ENCODE measurements at places on chromosomes 5 and 9. TPM values are rescaled to one million over a fixed set of nuclear protein-coding genes. Genes with fewer than 3 reads are reported as not detected.
A peak's percentile ranks its signal among the peaks of the same experiment; 100 is the strongest.

- DNase-seq = no peak
These were observed 298.2 kb downstream of the MAN2A1 start for GRCh38 chr5:109987970-109988369.

GRCh38 chr9:126974594-126974993 lies 60.0 kb downstream of the RALGPS1 start:
- DNase-seq = no peak

PLCXD3 gene
- total RNA-seq = under 0.01 TPM

DNA sequence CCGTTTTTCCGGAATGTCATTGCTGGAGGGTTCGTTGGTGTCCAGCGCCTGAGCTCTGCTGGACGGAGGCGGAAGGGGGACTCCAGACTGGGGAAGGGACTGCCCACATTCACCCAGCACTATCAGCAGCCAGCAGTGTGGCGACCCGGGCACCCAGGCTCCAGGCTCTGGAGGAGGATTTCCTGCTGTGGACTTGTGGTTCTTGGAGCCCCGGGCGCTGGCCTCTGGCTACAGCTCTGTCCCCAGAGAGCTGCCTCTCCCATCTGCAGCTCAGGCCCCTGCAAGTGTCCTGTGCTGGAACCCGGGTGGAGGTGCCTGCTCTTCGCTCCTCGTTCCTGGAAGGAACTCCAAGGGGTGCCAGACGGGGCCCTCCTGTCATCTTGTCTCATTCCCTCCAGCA lies 152.6 kb downstream of the RGS3 start:
- DNase-seq = no peak

- DNase-seq = no peak
These were observed 160.0 kb downstream of the C9orf152 start for GRCh38 chr9:110047955-110048402.

- DNase-seq = no peak
These were observed 314.0 kb downstream of the SEMA5A start for GRCh38 chr5:9231842-9232241.

DNA sequence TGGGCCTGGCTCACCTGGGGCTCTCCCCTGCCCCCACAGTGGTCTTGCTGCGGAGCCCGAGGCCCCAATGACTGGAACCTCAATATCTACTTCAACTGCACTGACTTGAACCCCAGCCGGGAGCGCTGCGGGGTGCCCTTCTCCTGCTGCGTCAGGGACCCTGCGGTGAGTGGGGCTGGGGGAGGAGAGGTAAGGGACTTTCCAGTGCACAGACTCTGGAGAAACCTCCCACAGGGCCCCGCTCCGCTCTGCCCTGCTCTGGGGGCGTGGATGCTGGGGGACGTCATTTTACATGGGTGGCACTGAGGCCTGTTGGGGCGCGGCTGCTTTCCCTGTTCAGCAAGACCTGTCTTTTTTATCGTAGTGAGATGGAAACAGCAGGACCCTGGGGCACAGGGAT lies 7.6 kb downstream of the TSPAN17 start:
- no peak for DNase-seq

BHMT2 gene
- total RNA-seq = 0.56 TPM

AK6 gene
- 38.6 TPM for total RNA-seq

- DNase-seq = no peak
These were observed 569.8 kb upstream of the ADAMTS16 start for GRCh38 chr5:4570047-4570995.

AJM1 gene
- total RNA-seq = 0.18 TPM

ADRB2 gene
- total RNA-seq = 3.4 TPM

GRCh38 chr9:32550150-32550561 lies 2.0 kb upstream of the SMIM27 start:
- DNase-seq = peak; percentile 53

PCDHA12 gene
- total RNA-seq = not detected

DNA sequence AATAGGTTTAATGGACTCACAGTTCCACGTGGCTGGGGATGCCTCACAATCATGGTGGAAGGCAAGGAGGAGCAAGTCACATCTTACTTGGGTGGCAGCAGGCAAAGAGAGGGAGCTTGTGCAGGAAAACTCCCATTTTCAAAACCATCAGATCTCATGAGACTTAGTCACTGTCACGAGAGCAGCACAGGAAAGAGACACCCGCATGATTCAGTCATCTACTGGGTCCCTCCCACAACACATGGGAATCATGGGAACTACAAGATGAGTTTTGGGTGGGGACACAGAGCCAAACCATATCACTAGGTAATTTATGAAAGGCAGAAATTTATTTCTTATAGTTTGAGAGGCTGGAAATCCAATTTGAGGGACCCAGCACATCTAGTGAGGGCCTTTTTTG lies 40.0 kb downstream of the MTREX start:
- DNase-seq = peak; percentile 12

- no peak for DNase-seq
These were observed 218.1 kb downstream of the AUH start for GRCh38 chr9:91143642-91144041.

DNA sequence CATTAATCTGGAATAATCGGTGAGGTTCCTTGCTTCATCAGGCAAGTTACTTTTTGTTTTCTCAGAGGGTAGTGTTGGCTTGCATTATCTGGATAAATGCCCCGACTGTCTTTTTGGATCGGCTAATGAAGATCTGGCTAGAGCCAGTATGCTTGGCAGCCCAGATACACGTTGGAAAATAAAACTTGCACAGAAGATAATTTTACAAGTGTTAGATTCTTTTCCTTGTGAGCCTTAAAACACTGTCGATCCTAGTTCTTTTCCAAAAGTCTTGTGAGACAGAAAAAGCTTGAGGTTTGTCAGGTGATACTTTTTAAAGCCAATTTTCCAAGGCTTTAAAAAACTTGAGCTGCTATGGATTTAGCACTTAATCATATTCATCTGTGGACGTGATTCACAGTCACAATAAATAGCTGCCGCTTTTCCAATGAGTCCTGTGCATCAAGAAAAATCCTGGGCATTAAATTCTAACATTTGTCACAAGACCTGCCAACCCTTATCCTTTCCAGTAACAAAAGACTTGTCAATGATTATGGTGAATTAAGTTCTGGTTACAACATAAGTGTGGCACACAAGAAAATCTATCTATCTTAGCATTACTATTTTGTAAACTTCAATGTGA lies 68.5 kb downstream of the PRLR start:
- no peak for DNase-seq

DNA sequence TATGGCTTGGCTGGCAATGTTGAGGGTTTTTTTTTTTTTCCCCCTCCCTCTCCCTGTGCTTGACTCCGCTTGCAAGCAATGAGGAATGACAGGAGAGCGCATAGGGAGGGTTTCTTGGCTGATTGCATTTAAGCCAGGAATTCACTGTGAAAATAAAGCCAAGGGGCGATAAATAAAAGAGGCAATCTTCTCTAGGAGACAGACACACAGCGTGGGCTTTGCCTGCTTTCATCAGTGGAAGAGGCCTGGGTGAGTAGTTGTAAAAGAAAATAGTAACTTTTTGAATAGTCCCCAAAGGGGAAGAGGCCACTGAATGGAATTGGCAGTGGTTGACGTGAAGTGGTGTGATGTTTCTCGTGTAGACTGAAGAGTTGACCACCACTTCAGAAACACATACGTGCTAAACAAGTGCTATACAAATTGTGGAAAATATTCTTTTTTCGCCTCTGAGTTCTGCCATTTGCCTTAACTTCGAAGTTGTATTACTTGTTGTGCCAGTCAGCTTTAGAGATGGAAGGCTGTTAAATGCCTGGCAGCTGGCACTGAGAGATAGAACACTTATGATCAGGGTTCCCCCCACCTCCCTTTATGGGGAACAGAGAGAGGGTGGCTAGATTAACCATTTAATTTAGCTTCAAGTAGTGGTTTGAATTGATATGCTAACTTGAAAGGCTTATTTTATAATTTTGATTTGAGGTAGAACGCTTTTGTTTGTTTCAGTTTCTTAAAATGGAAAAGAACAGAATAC lies 3.0 kb downstream of the ZSWIM6 start:
- peak; percentile 76 for DNase-seq

- no peak for DNase-seq
These were observed 44.7 kb upstream of the HTR4 start for GRCh38 chr5:148699028-148699427.

- no peak for DNase-seq
These were observed 68.4 kb downstream of the CAST start for GRCh38 chr5:96730586-96730985.

GRCh38 chr5:14830210-14831005 lies 41.2 kb downstream of the ANKH start:
- no peak for DNase-seq

DNA sequence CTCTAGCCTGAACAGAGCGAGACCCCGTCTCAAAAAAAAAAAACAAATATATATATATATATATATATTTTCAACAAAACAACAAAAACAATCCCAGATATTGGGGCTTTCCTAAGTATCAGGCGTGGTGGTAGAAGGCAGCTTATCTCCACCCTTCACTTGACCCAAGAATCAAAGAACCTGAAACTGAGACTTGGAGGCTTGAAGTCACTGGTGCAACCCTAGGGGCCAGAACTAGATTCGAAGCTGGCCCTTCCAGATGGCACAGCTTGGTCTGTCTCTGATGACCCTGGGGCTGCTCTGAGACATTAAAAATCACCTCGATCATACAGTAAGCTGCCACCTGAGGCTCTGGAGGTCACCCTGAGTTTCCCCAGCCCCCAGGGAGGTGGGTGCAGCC lies 1.3 kb upstream of the KCNMB1 start:
- no peak for DNase-seq

GRCh38 chr5:17235731-17236330 lies 18.4 kb downstream of the BASP1 start:
- DNase-seq = peak; percentile 65

SWI5 gene
- 37.5 TPM for total RNA-seq

- peak; percentile 26 for DNase-seq
These were observed 107.8 kb upstream of the NEK6 start for GRCh38 chr9:124149992-124150391.

ZCCHC10 gene
- total RNA-seq = 7.2 TPM

DNAI1 gene
- total RNA-seq = not detected

FNBP1 gene
- total RNA-seq = 15.4 TPM

DNA sequence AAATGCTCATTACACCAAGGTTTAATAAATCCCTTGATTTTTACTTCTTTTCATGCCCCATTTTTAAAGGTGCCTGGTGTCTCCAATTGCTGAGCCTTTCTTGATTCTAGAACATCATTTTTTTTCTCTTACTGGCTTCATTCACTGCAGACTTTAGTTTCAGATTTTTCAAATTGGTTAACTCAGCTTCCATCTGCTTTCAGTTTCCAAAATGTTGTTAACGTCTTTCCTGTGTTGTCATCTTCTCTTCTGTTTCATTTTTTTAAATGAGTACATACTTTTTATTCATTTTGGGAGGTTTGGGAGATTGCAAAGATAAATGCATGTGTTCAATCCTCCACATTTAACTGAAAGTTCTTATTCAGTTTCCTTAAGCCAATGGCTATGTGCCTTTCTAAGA lies 126.4 kb upstream of the CCNG1 start:
- no peak for DNase-seq

GRCh38 chr5:1832511-1833250 lies 31.5 kb downstream of the NDUFS6 start:
- no peak for DNase-seq

SLIT3 gene
- total RNA-seq = 0.18 TPM

RFESD gene
- 2.7 TPM for total RNA-seq

DNA sequence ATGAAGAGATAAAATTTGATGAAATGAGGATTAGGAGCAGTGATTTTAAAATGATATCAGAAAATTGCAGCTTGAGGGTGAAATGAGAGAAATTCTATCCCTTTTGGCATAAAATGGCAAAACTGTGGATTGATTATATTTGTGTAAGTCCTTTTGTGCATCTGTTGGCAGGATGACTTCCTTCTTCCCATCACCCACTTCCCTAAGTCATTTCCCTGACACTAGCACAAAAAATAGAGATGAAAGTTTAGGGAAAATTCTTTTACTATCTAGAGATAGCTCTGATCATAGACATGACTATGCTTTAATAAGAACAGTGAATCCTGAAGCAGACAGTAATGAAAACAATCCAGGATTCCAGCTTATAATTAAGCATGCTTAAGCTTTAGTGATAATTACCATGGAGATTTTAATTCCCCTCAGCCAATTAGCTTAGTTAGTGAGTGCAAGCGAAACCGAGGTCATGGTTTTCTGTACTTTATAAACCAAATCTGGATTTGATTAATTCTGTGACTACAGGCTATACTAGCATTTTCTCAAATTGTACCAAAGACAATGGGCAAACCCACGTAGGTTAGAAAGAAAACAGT lies 163.6 kb upstream of the TARS1 start:
- DNase-seq = no peak
